Foreskin keratinocyte (primary cell): ENCODE measurements at places on chromosomes 3 and 15. TPM values are rescaled to one million over a fixed set of nuclear protein-coding genes. Genes with fewer than 3 reads are reported as not detected.

The TMEM207 gene
- not detected in 2 replicates for polyA plus RNA-seq

The SUMF1 gene
- polyA plus RNA-seq: 14.6 and 17.5 TPM in 2 replicates

The MOBP gene
- not detected in 2 replicates for polyA plus RNA-seq

The CHAC1 gene
- 16.2 and 21.7 TPM in 2 replicates for polyA plus RNA-seq
